ENCODE measurements at places on chromosomes 2 and 18. TPM values are rescaled to one million over a fixed set of nuclear protein-coding genes. Genes with fewer than 3 reads are reported as not detected.

DNA sequence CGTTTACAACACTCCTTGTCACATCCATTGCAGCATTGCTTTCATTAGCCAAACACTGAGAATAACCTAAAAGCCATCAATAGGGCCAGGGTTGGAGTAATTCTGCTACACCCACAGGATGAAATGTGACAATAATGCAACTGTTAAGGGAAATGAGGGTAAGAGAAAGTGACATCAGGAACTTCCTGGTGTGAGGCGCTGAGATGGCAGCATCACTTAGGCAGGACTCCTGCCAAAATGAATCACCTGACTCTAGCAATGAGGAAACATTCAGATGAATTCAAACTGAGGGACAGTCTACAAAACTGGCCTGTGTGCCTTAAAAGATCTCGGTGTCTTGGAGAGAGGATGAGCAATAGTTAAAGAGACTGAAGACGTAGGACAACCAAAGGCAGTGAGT is 115.6 kb upstream of the AGAP1 start:
- peak; percentile 45 for DNase-seq

DNA sequence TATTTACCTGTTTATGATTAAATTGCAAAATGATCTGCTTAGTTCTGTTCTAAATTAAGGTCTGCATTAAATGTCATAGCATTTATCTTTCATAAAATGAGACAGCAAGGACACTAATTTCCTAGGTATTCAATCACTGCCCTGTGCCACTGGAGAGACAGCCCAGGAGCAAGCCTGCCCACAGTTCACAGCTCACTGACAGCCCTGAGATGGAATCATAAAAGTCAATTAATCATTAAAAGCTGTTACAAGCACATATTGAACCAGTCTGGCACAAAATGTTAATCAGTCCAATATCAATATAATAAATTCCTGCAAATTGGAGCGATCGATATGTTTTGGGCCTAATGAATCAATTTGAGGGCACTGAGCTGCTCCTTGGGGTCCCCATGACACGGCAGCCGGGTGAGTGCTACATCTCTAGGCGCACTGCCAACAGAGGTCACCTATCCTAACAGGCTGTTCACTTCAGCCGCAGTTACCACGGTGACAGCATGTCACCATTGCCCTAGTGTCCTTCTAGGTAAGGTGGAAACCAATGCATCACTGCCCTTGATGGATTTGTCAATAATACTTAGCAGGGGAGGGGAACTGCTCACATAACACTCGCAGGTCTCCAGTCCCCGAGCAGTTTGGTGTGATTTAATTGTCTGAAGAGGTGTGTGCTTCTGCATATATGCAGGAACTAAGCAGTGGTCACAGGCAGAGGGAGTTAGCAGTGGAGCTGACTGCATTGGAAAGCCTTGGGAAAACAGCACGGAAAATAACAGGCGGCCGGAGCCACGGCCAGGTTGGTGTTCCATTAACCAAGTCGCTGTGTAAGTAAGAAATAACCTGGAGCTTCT is 47.3 kb downstream of the POU3F3 start:
- DNase-seq, result no peak

Gene KCNIP3
- total RNA-seq, result 15.6 TPM

Gene PIEZO2
- 0.49 TPM for total RNA-seq

DNA sequence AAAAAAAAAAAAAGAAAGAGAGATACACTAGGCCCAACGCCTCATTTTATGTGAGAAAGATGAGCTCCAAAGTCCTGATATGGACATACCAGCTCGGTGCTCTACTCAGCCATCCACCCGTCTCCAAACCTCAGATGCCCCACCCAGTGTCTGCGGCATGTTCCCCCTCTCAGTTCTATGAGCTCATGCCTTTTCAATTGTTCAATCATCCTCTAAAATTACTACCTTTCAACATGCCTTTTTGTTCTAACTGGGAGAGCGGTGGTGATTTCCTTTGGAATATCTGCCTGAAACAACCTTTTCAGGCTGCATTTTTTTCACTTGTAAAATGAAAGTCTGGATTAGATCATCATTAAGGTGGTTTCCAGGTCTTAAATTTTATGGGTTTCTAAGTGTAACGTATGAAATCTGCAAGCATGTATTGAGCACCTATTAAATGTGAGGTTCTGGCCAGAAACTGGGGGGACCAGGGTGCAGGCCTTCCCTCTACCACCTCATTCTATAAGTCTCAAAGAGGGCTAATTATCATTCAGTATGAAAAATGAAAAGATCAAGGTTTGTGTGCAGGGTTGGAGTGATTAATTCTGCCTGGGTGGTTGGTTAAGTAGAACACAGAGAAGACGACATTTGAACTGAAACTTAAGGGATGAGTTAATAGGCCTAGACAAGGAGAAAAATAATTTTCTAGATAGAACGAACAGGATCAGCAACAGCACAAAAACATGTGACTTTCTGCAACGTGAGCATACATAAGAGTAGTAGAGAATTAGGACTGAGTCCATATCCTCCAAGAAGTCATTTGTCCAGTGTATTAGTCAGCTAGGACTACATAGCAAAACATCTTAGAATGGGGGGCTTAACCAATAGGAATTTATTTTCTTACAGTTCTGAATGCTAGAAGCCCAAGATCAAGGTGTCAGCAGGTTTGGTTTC is 87.4 kb upstream of the GLS start:
- no peak for DNase-seq

- no peak for DNase-seq
These were observed 311.0 kb downstream of the CBLN2 start for GRCh38 chr18:72233106-72233505.

GRCh38 chr18:57122936-57123510 is 23.9 kb upstream of the BOD1L2 start:
- no peak for DNase-seq

Gene GCG
- not detected for total RNA-seq

- DNase-seq, result no peak
These were observed 32.0 kb downstream of the EMILIN2 start for GRCh38 chr18:2878656-2879330.

GRCh38 chr2:42314892-42315468 is 46.0 kb downstream of the COX7A2L start:
- peak; percentile 84 for DNase-seq

DNA sequence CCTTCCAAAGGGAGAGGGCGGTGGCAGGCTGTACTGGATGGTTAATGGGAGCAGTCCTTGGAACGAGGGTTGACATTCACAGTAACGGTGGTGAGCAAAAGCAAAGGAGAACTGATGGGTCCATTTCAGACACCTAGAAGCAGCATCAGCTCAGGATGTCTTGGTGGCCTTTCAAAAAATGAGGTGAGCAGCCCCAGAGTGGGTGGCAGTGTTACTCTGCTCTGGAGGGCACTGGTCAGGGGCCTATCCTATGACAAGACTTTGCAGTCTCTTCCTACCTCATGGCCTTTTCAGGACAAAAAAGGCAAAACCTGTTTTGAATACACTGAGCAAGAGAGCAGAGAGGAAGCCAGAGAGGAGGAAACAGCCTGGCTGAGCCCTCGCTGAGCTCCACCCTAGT is 23.5 kb downstream of the CAPN14 start:
- no peak for DNase-seq

Gene TSPYL6
- not detected for total RNA-seq

Gene PRSS56
- not detected for total RNA-seq

DNA sequence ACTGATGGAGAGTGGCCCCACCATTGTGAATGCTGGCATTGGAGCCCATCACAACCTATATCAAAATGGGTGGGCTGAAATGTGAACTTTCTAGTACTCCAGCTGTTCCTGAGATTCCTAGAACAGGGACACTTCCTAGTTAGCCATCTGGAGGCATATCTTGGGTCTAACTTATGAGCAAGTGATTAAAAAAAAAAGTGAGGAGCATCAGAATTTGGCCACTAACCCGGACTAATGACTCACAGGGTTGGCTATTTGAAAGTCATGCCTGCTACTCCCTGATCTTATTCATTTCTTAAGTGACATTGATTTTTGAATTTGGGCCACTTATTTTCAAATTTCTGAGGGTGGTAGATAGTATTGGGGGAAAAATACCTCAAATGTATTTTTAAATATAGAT is 216.6 kb downstream of the HRH4 start:
- peak; percentile 3 for DNase-seq

Gene BMP10
- not detected for total RNA-seq

DNA sequence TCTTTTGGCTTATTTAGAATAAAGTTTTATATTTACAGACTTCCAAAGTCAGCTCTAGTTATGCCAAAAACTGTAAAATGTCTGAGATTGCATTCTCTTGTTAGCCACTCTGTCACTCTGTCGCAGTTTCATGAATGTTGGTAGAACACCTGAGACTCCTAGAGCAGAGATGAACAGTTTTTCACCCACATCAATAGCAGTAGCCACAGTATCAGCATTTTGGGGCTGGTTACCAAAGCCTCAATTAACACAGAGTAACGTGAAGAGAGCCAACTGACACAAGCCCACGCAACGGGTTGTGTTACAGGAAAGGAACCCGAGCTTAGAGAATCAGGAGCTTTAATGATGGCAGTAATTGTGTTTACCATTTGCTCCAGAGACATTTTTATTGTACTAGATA is 443.0 kb upstream of the SLC39A10 start:
- DNase-seq, result no peak

Gene ARHGAP25
- 0.93 TPM for total RNA-seq

DNA sequence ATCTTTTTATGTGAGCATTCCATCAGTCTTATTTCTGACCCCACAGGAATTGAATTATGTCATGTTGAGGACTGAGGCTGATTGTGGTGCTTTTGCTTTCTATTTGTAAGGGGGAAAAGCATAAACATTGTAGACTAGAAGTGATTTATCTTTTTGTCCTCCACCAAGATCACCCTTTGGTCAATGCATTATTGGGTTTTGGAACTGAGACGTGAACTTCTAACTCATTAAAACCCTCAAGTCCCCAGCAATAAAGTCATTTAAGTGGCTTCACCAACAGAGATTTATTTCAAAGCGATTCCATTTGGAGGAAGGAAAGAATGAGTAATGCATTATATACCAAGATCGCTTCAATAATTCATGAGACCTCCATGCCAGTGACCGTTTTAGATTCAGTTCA is 75.5 kb upstream of the TXNDC2 start:
- no peak for DNase-seq

Gene CNTNAP5
- not detected for total RNA-seq

Measured in MCF 10A (cell line).